Suppressor macrophage treated with lipopolysaccharide for 4 hours (primary cell): ENCODE measurements at places on chromosomes 11 and 22.

- no peak for DNase-seq
Measured at GRCh38 chr11:84396521-84396920, 1110.4 kb upstream of the CCDC90B start.

DNA sequence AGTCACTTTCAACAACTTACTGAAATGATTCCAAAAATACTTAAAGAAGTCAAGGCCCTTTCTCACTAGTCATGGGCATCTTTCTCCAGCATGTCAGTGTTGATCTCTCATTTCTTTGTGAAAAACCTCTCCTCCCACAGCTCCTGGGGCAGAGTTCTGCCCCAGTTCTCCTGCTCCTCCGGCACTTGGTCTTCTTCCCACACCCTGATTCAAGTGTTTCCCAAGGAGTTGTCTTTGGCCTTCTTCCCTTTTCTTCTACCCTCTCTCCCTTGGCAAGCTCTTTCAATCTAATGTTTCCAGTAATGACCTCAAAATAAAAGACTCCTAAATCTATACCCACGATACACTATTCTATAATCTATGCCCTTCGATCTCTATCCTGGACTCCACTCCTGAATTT, 42.1 kb upstream of the CCDC34 start:
- DNase-seq, result no peak

DNA sequence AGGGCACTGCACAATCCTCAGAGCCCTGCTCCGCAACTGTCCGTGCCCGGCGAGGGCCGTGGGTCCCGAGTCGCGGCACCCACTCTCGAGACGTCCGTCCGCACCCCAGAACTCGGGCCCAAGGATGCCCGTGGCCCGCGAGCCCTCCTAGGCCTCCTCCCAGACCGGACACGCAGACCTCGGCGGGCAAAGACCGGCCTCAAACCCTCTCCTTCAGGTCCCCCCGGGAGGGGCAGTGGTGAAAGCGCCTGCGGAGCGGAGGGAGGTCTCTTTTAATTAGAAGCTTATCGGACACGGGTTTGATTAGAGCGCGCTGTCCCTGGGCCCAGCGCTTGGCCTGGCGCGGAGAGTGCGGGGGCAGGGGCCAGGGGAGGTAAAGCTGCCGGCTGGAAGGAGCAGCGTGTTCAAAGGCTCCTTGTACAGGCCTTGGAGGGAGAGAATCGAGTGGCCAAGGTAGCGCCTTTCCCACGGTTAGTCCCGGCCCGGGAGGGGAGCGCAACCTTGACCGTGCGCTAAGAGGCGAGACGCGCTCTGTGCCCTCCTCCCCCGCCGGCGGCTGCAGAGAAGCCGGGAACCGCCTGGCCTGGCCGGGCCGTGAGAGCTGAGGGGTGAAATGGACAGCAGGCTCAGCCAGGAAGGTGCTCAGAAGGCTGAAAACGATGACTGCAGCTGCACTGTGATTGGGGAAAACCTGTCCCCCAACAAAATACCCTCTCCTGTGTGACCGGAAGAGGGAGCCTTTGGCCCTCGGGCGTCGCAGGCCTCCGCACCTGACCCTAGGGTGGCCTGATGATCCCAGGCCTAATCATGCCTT, 4.6 kb downstream of the WT1 start:
- peak; percentile 20 for DNase-seq

DNA sequence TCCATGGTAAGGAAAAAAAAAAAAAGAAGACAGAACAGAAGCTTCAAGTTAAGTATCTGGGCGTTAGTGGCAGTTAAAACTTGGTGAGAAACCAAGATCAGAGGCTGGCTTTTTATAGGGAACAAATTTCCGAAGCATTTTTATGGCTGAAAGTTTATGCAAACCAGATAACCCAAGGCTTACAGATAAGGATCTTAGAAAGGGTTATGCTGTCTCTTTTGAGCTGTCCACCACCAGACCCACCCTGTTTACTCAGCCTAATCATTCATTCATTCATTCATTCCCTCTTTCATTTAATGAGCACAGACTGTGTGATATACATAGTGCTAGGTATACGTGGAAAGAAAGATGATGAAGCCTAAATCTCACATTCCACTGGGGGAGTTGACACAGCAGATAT, 89.5 kb downstream of the ME3 start:
- DNase-seq, result no peak

DNA sequence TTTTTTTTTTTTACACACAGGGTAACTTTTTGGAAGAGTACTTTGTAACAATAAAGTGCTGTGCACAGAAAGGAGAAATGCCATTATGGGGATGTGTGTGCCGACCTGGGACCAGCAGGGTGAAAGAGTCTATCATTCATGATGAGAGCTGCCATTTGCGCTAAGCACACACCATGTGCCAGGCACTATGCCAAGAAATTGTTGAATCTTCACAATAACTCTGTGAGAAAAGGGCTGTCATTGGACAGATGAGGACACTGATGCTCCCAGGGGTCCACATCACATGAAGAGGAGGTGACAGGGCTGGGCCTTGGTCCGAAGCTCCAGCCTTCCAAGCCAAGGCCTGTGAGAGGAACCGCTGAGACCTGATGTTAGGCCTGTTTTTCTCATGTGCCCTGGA, 5.6 kb downstream of the DUSP18 start:
- no peak for DNase-seq

DNA sequence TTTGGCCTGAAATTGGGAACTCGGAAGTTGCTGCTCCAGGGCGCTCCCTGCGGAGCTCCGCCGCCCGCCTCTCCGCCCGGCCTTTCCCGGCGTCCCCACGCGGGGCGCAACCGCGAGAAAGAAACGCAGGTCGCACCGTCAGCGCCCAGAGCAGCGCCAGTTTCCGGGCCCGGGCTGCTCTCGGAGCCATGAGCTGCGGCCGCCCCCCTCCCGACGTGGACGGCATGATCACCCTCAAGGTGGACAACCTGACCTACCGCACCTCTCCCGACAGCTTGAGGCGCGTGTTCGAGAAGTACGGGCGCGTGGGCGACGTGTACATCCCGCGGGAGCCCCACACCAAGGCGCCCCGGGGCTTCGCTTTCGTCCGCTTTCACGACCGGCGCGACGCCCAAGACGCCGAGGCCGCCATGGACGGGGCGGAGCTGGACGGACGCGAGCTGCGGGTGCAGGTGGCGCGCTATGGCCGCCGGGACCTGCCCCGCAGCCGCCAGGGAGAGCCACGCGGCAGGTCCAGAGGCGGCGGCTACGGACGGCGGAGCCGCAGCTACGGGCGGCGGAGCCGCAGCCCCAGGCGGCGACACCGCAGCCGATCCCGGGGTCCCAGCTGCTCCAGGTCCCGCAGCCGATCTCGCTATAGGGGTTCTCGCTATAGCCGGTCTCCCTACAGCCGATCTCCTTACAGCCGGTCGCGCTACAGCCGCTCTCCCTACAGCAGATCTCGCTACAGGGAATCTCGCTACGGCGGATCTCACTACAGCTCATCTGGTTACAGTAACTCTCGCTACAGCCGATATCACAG, 521 bp downstream of the SRSF8 start:
- peak; percentile 85 for DNase-seq

- no peak for DNase-seq
Measured at GRCh38 chr11:11958403-11959231, 49.8 kb downstream of the DKK3 start.

GRCh38 chr11:74019104-74019738, 10.3 kb upstream of the UCP3 start:
- DNase-seq, result peak; percentile 70

GRCh38 chr11:82246926-82247325, 486.7 kb downstream of the FAM181B start:
- no peak for DNase-seq
